ENCODE measurements at places on chromosomes 12 and 14.

GRCh38 chr14:86404425-86404824 is 874.5 kb downstream of the FLRT2 start:
- DNase-seq: no peak

GRCh38 chr12:78864870-78865463 is 393 bp downstream of the SYT1 start:
- DNase-seq: no peak

GRCh38 chr14:72565149-72565559 is 328.7 kb downstream of the DPF3 start:
- no peak for DNase-seq

GRCh38 chr12:124495194-124495983 is 72.0 kb downstream of the NCOR2 start:
- no peak for DNase-seq

DNA sequence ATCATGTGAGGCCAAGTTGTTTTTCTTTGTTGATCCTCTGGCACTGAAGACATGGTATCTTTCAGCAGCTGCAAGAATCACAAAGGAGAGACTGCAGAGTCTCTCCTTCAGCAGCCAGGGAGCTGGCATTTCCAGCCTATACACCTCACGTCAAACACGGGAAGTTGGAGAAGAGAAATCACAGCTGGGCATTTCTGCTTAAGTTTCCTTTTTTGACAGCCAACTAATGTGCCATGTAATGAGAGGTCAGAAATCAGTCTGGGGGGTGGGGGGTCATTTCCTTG is 28.3 kb downstream of the PHLDA1 start:
- no peak for DNase-seq

GRCh38 chr12:131266591-131267467 is 313.1 kb downstream of the ADGRD1 start:
- no peak for DNase-seq

DNA sequence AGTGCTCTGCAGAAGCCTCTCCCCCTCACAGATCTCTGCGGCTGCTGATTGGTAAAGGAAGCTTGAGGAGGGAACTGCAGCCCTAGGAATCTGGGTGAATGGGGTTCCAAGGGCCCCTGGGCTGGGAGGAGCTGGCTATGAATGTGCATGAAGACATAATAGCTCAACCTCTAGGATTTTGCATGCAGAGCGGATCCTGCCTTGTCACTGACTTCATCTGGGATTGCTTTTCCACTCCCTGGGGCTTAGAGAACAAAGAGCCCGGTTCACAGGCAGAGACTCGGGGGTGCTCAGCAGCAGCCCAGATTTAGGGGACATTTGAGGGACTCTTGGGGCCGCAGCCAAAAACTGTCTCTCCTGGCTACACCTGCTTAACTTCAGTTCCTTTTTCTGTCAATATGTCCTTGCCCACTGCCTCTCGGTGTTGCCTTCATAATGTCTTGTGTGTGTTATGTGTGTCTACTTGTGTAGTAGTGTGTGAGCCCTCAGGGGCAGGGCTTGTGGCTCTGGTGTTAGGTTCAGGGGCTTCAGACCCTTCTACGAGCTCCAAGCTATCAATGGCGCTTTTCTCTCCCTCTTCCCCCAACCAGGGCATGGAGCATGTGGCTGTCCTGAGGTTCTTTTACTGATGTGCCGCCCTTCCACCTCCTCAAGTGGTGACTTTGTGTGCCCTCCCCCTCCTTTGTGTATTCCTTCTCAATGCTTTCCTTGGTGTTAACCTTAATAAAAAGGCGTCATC is 1.9 kb downstream of the CCDC184 start:
- DNase-seq: no peak

Measured in activated CD4-positive, CD25-positive, alpha-beta regulatory T cell (primary cell).